ENCODE measurements at places on chromosomes 1 and 21. TPM values are rescaled to one million over a fixed set of nuclear protein-coding genes. Genes with fewer than 3 reads are reported as not detected.
A peak's percentile ranks its signal among the peaks of the same experiment; 100 is the strongest.

APOBEC4 gene
- 4.6 TPM for total RNA-seq

GRCh38 chr1:180424848-180425457 is 77.4 kb downstream of the ACBD6 start:
- no peak for DNase-seq

DNA sequence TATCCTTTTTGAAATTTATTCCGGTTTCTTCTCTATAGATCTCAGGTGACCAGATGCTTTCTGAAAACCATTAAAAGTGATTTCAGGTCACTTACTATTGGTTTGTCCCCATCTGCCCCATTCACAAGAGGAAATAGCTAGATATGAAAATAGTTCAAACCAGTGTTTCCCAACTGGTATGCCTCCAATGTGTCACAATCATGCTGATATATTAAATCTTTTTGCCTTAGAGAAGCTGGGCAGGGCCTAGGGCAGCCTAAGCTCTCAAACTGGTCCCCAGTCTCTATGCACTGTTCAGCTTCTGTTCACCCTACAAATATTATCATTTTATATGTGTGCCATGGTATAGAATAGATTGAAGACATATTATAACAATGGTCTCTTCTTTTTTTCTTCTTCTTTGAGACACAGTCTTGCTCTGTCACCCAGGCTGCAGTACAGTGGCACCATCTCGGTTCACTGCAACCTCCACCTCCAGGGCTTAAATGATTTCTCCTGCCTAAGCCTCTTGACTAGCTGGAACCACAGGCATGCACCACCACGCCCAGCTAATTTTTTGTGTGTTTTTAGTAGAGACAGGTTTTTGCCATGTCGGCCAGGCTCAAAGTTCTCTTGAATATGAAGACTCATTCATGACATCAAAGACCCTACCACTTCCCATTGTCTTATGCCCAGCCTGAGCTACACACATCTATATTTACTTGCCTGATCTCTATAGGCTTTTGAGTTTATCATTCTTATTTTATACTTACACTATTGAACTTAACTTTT is 15.7 kb downstream of the PTPN22 start:
- no peak for DNase-seq

- DNase-seq, result peak; percentile 21
Measured at GRCh38 chr21:41124641-41125201, 43.2 kb upstream of the BACE2 start.

GRCh38 chr1:78237364-78237916 is 191.7 kb downstream of the GIPC2 start:
- no peak for DNase-seq
